ENCODE measurements at places on chromosomes 13 and 19. TPM values are rescaled to one million over a fixed set of nuclear protein-coding genes. Genes with fewer than 3 reads are reported as not detected.

NLRP7 gene
- total RNA-seq = not detected

RASAL3 gene
- 2.0 TPM for total RNA-seq

INSL3 gene
- total RNA-seq = not detected

RFPL4AL1 gene
- total RNA-seq = not detected

ADGRE1 gene
- 0.30 TPM for total RNA-seq

ZNF729 gene
- total RNA-seq = not detected

NCR1 gene
- total RNA-seq = 0.27 TPM

ZNF460 gene
- total RNA-seq = 26.4 TPM

MISP gene
- total RNA-seq = not detected

MAST3 gene
- total RNA-seq = 5.6 TPM

PALM3 gene
- total RNA-seq = not detected

CYP4F8 gene
- total RNA-seq = not detected

ZNF583 gene
- 5.3 TPM for total RNA-seq

RELB gene
- 3.5 TPM for total RNA-seq

DHRS12 gene
- 11.6 TPM for total RNA-seq

TMEM238 gene
- total RNA-seq = 0.25 TPM

CCDC8 gene
- 33.5 TPM for total RNA-seq

FAM174C gene
- 13.1 TPM for total RNA-seq

SRRM5 gene
- 0.20 TPM for total RNA-seq

DPF1 gene
- 0.40 TPM for total RNA-seq

LSR gene
- total RNA-seq = 6.1 TPM

S1PR4 gene
- total RNA-seq = 1.0 TPM

WDR88 gene
- total RNA-seq = not detected

CKM gene
- 6,589 TPM for total RNA-seq

TEX26 gene
- total RNA-seq = not detected

ZNF814 gene
- total RNA-seq = 14.1 TPM

PGLYRP1 gene
- total RNA-seq = 0.50 TPM

TPGS1 gene
- total RNA-seq = 10.5 TPM

ZNF99 gene
- total RNA-seq = 0.02 TPM

TUBA3C gene
- total RNA-seq = not detected

METTL21C gene
- total RNA-seq = not detected

LILRB5 gene
- 5.5 TPM for total RNA-seq

SDHAF1 gene
- total RNA-seq = 9.4 TPM

ZNF350 gene
- total RNA-seq = 9.1 TPM

SOHLH2 gene
- not detected for total RNA-seq

MBD3L1 gene
- not detected for total RNA-seq

FRY gene
- total RNA-seq = 153 TPM

OR7A5 gene
- total RNA-seq = not detected

OR10H4 gene
- total RNA-seq = not detected

ZNF607 gene
- 9.3 TPM for total RNA-seq

ZNF440 gene
- total RNA-seq = 4.5 TPM

NALCN gene
- 7.9 TPM for total RNA-seq

C1QTNF9B gene
- total RNA-seq = 4.1 TPM

PLPPR3 gene
- total RNA-seq = not detected

ICAM5 gene
- total RNA-seq = 0.32 TPM

PRODH2 gene
- not detected for total RNA-seq

NECTIN2 gene
- 35.4 TPM for total RNA-seq

ANKRD27 gene
- 23.4 TPM for total RNA-seq

VSTM2B gene
- not detected for total RNA-seq

ZNF418 gene
- 12.0 TPM for total RNA-seq

CYP4F3 gene
- total RNA-seq = 0.79 TPM

TMPRSS9 gene
- total RNA-seq = not detected

C19orf67 gene
- not detected for total RNA-seq

ZNF808 gene
- 32.9 TPM for total RNA-seq

NANOS2 gene
- total RNA-seq = not detected

TEX29 gene
- 0.32 TPM for total RNA-seq
